NB4 (cell line): ENCODE measurements at places on chromosomes 6 and 20.

DNA sequence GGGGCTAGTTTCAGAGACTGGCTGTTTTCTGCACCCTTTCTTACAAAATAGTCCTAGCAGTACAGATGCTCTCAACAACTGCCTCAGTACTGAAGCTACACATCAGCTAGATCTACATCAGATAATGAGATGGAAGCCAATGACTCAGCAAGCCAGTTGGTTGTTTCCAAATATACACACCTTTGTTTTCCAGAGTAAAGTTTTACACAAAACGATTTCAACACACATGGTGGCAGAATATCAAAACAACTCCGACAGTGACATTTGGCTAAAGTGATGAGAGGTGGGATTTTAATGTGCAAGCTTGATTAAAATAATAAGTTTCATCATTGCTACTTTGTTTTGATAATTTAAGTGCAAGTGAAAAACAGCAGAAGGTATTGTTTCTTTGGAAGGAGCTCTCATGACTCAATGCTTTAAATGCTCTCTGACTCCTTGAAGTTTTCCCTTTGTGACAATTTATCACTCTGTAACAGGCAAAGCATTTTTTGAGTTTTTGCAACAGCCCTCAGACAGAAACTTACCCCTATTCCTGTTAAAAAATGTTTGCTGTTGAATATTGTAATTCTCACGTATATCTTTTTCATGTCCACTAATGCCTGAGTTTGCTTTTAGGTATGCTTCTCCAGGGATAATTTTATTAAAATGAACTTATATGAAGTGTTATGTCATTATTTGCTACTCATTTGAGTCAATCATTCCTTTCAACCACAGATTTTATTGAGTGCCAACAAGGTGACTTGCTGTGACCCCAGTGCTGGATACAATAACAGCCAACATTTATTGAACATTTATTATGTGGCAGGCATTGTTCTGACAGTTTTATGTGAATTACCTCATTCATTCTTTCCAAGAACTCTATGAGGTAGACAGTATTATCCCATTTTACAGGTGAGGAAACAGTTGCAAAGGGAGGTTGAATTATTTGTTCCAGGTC lies 882.0 kb downstream of the TFAP2A start:
- DNase-seq, result no peak

DNA sequence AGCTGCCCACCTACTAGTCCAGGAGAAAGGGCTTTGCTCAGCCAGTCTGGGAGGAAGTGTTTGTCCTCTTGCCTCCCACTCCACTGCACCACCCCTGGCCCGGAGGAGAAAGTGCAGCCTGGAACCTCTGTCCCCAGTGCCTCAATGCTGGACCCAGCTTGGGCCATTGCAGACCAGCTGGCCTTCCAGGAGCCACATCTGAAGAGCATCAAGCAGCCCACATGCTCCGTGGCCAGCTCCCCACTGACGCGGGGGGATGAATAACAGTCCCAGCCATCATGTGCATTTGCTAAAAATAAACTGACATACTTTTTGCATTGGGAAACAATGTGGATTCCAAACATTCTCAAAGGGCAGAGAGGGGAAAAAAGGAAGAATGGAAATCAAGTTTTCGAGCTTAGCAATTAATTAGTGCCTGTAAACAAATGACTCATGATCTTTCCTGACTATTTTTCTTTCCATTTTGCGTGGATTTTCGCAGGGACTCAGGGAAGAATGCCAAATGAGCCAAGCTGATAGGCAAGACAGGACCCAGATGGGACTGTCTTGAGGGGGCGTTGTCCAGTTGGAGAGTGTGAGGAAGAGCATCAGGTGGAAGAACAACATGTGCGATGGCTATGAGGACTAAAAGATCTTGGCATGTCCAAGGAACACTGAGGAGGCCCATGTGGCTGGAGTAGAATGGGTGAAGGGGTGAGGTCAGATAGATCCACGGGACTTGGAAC lies 34.1 kb downstream of the CEBPB start:
- DNase-seq, result peak; percentile 44

GRCh38 chr6:98463038-98464000 lies 371.1 kb upstream of the POU3F2 start:
- no peak for DNase-seq

DNA sequence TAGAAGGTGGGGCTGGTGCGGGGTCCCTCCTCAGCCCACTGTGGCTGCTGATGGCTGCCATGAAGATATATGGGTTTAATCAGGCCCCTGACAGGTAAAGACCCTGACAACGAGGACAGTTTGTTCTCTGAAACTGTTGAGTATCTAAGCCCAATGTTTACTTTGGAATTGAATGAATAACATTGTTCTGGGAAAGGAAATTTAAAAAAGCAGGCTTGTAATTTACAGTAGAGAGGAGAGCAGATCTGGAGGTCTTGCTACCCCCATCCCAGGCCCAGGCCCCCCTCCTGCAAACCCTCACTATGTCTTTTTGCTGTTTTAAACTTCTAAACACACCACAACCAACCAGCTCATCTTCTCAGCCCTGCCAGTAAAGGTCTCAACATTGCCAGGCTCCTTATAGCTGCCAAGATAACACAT lies 171.3 kb downstream of the CDC5L start:
- DNase-seq, result no peak

DNA sequence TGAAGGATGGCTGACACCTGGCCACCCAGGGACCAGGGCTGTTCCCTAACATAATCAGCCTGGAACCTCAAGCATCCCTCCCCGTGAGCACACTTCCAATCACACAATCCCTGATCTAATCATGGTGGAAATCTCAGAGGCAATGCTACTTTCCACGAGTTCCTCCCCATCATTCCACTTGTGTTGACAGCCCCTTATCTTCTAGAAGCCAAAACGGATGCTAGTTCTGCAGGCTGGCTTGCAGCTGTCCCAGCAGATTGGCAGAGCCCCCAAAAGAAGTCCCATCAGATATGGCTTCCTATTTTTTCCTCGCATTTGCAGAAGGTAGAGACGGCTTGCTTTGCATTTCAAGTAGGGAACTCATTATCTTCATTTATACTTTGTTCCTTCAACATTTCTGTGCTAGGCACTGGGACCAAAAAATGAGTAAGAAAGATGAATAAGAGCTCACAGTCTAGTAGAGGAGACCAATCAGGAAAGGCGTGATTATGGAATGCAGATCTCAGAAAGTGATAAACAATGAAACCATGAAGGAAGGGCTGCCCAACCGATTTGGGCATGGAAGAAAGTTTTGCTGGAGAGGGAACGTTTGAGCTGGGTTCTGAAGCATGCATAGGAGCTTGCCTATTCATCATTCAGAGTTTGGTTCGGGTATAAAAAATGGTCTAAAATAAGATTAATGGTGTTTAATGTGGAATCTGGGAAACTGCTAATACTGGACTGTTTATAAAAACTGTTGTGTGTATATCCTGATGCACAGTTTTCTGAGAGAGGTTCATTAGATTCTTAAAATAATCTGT lies 44.6 kb upstream of the TBC1D7 start:
- DNase-seq, result no peak

DNA sequence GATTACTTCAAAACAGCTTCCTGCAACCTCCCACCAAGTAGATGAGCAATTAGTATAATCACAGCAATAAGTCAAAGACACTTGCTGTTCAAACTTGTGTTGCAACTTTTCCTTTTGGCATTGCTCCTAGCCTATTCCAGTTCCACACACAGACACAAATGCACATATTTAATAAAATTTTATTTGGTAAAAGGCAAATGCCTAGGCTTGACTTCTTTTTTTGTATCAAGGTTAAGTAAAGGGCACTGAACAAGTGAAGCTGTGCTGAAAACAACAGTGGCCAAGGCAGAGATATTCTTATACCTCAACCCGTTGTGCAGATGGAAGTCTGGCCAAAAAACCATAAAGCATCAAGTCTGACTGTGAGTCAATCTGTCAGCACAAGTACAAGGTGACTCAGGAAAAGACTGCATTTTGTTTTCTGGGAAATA lies 708.4 kb upstream of the CITED2 start:
- DNase-seq, result no peak

- no peak for DNase-seq
These were observed 6.1 kb upstream of the C6orf58 start for GRCh38 chr6:127570739-127571389.

DNA sequence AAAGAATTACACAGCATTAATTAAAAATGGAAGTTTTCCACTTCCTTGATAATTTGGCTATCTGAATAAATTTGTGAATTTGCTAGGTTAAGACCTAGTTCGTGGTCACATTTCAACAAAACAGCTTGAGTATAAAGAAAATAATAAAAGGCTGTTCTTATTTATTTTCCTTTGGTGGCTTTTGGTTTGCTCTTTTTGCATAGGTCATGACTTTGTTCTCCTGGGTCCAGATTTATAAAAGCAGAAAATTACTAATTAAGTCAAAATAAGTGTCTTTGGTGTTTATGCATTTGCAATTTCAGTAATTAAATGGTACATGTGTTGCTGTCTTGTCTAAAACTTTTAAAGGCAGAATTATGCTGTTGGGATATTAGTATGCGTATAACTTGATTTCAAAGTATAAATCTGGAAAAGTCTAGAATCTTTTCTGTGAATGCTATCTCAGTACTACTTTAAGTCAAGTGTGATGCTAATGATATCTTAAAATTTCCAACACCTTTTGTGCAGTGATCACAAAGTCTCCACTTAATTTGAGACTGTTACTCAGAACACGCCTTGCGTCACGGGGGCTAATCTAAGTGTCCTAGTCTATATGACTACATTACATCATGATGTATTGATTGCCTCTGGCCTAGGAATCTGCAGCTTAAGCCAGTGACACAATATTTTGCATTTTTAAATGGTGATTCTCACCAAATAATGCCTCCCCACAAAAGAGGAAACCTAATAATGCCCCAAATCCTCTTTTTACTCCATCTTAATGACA lies 41.0 kb downstream of the GNAS start:
- peak; percentile 39 for DNase-seq

- no peak for DNase-seq
These were observed 217.5 kb downstream of the TENT5A start for GRCh38 chr6:81534934-81535465.

DNA sequence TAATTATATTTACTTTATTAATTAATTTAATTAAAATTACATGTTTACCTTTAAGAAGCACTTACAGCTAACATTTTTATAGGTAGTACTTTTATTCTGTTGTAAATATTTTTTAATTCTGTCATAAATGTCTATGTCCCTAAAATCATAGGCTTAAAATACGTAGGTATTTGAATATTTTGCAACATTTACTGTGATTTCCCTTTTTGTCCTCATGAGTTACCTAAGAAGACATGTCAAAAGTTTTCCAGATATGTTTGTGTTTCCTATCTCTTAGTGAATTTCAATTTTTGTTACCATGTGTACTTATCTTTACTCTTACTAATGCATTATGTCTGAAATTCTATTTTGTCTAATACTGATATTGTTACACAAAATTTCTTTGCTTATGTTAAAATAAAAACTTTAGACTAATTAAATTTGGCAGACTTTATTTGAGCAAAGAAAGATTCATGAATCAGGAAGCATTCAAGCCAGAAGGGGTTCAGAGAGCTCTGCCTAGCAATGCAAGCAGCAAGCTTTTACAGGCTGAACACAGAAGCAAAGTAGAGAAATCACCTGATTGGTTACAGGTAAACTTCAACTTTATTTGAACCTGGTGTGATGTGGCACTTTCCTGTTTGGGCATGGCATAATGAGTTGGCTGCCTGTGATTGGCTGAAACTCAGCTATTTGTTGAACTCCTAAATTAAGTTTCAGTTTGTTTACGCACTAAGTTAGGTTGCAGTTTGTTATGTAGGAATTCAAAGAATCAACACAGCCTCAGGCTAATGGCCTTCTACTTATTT lies 123.2 kb upstream of the TMEM170B start:
- DNase-seq, result no peak

DNA sequence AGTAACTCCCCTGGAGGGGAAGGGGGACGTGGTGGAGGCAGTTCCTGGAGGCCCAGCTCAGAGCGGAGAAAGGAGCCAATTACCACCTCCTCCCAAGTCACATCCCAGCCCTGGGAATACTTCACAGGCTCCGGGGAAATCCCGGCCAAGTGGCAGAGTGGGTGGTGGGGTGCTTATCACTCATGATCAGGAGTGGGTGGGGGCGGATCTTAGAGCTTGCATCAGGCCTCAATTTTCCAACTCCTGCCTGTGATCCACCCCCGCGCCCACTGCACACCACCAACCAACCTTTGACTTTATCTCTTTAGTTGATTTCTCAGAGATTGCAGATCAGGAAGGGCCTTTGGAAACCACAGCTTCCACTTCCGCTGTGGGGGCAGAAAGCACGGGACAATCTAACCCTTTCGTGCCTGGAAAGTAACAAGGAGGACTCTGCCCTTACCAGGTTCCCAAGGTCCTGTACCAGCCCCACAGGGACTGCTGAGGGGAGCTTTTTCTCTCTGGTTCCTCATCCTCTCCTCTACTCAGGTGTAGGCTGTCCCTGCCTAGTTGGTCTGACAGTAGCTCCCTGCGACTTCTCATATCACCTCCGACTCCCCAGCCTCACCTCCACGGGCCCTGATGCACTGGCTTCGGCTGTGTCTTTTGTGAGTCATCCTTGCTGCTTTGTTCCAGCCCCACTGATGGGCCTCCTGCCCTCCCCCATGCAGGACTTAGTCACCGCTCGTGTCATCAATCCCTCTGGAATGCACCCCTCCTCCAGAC lies 24.9 kb upstream of the IER3 start:
- peak; percentile 89 for DNase-seq

DNA sequence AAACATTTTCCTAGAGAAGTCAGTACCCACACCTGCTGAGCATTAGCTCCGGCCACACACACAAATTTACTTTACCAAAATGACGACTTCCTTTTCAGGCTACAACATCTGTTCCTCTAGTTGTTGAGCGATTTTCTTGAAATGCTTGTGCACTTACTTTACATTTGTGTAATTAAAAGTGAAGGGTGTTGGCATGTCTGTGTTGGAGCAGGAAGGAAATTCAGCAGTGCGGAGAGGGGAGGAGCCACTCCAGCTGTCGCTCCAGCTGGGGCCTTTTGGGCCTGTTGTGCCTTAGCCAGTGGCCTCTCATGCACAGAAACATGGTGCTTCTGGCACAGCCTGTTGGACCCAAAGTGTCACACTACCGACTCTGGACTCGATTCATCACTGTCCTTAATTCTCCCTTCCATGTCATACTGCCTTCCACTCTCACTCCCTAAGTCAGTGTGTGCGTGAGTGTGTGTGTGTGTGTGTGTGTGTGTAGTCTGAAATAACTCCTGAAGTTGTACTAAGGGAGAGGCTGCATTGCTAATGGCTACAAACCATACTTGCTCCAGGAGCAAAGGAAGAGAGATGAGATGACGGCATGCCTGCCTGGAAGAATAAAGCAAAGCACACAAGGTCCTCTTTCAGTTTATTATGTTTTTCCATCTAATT lies 191.8 kb upstream of the ARG1 start:
- DNase-seq, result no peak

DNA sequence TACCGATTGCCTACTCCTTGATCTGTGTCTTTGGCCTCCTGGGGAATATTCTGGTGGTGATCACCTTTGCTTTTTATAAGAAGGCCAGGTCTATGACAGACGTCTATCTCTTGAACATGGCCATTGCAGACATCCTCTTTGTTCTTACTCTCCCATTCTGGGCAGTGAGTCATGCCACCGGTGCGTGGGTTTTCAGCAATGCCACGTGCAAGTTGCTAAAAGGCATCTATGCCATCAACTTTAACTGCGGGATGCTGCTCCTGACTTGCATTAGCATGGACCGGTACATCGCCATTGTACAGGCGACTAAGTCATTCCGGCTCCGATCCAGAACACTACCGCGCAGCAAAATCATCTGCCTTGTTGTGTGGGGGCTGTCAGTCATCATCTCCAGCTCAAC lies 13.5 kb downstream of the CCR6 start:
- no peak for DNase-seq
